ENCODE measurements at places on chromosomes 7 and 10.

DNA sequence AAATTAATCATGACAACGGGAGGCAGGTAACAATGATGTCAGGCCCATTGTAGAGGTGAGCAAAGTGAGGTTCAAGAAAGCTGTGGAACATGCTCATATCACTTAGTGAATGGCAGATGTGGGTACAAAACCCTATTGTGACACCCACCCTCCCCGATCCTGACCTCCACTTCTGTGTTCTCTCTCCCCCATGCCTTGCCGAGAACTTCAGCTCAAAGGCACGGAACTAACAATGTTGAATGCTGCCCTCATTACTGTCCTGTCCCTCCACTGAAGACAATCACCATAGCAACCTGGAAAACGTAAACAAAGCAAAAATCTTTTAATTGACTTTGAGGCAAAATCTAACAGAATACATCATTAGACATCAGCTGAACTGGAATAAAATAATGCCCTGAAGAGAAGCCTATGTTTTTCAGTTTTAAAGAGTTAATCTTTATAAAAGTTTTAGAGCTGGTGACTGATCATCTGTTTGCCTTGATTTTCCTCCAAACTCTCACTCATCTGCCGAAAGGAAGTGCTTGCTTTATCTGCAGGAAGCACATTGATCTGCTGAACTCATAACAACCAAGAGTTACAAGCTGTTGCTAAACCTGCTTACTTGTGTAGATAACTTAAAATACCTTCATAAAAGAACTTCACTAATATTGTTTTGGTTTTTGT is 133.6 kb downstream of the CUBN start:
- DNase-seq, result peak; percentile 87

GRCh38 chr7:1042492-1042833 is 1.9 kb upstream of the GPR146 start:
- no peak for DNase-seq

DNA sequence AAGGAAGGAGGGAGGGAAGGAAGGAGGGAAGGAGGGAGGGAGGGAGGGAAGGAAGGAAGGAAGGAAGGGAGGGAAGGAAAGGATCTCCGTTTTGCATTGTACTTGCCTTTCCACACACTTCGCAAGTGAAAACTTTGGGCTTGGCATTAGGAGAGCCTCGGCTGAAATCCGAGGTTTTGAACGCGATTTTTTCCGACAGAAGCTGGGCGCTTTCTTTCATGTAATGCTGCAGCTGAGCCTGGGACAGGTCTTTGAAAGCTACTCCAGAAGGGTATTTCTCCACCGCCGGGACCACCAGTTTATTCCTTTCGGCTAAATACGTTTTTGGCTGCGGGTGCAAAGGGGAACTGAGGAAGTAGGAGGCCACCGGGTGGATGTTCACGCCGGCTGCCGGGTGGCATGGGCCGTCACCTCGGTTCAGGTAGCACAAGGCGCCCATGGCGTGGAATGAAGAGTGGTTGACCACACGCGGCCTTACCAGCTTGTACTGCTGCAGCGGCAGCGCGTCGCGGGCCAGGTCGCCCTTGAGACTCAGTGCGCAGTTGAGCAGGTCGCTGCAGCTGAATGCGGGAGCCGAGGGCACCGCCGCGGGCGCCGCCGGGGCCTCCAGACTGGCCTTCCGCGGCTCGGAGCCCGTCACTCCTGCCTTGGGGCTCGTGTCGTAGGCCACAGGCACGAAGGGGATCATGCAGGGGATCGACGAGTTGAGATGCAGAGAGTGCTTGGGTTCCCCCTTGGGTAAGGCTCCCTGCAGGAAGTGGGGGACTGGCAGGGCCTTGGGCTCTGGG is 825 bp downstream of the FEZF1 start:
- DNase-seq, result no peak

DNA sequence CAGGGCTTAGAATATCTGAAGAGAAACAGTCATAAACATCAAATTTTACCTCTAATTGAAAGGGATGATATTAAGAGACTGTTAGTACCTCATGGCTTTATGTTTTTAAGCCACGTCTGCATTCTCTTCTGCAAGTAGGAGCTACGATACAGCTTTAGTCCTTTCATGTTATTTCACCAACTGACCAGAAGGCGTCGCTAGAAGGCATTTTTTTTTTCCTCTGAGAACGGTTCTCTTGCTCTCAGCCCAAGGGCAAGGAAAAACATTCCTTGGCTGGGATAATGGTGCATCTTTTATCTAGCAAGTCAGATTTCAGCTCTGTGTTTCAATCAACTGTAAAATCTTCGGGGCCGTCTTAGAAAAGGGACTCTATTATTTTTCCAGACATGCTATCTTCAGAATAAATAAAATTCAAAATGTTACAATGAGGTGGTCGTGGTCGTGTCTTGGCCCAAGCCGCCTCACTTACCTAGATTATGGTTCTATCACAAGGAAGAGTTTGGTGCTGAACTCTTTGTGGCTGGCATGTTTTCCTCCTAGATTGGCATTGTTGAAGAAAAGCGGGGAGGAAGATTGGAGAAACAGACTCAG is 41.6 kb upstream of the LYZL2 start:
- peak; percentile 88 for DNase-seq

DNA sequence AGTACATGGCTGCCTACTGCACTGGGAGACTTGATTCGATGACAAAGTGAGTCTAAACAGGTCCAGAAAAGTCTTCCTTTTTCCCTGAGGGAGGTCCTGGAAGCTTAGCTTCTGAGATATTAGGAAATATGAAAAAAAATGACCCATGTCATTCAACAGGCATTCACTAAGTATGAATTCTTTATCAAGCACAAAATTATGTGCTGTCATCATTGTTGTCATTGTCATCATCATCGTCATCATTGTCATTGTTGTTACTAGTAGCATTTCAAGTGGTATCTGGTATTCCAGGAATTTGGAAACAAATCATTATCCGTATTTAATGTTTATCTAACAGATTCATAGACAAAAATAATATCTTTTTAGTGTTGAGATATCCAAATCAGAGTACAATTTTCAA is 49.7 kb upstream of the HECTD2 start:
- no peak for DNase-seq

- no peak for DNase-seq
Measured at GRCh38 chr7:30114536-30115238, 20.1 kb upstream of the MTURN start.

GRCh38 chr7:106538638-106539037 is 122.3 kb downstream of the CCDC71L start:
- peak; percentile 64 for DNase-seq
